ENCODE measurements at places on chromosomes 6 and 20.

DNA sequence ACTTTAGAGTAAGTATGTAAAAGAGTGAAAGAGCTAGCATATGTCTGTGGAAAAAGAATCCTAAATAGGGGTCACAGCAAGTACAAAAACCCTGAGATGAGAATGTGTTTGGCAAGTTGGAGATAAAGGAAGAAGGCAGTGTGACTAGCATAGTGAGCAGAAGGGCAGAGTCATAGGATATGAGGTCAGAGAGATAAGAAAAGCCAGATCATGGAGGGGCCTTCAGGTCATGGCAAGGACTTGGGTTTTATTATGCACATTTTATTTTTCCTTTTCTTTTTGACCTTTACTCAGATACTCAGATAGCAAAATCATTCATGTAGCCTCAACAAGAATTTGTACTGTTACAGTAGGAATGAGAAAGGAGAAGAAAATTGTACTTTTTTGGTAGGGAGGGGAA is 138.0 kb downstream of the GJA1 start:
- no peak for DNase-seq

DNA sequence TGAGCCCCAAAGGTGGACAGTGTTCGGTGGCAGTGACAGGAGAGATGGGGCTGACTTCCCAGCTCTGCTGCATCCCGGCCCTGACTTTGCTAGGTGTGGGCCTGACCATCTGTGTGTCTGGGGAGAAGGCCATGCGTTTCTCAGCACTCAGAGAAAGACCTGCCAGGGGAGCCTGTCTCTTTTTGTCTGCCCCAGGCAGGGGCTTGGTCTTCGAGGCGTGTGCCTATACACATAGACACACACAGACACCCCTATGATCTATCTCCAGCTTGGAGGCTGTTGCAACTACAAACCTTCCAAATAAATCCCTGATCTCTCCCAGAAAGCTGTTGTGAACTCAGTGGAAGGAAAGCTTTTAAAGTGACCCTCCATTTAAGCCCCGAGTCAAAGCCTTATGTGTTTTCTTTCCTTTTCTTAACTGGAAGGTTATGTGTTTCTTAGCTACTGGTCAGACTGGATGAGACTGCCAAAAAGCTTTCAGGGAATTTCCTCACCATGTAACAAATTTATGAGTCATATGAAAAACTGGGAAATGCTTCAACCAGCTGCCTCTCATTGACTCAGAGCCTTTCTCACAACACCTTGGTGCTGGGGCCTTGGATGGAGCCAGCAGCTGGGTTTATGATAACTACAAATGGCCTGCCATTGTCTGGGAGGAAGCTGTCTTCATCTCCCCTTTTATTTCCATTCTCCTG is 102.6 kb downstream of the CDC5L start:
- DNase-seq, result peak; percentile 81

DNA sequence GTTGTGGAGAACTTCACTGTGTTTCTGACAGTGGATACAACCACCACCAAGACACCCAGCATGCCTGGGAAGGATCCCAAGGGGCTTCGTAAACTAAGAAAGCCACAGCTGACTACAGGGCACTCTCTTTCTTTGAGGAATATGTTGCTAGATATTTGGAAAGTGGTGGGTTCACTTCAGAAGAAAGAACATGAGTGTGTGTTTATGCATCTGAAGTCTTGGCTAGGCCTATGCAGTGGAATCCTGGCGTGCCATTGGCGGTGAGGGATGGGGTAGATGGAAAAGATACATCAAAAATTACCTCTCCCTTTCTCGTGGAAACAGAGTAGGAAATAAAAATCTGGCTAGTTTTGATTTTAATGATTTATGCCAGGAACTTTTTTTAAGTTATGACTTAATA is 187.7 kb downstream of the PDE7B start:
- no peak for DNase-seq

GRCh38 chr20:35225319-35226125 is 968 bp upstream of the MMP24 start:
- DNase-seq, result no peak

GRCh38 chr6:95725344-95725743 is 148.0 kb downstream of the MANEA start:
- no peak for DNase-seq

GRCh38 chr20:1933465-1933870 is 38.3 kb downstream of the SIRPA start:
- no peak for DNase-seq

DNA sequence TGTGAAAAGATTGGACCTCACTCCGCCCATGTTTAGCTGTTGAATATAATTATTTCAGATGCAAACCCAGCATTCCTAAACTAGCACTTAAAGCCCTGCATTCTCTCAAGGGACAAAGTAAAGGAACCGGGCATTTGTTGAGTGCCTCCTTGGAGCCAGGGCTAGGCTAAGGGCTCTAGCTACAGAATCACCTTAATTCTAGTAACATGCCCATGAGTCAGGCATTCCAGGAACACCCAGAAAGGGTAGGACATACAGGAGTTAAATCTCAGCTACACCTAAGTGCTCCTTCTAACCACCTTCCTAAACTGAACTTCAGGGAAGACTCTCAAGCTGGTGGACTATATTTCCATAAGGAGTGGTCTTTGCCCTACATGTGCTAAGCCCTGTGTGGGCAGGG is 89.4 kb downstream of the SLC24A3 start:
- DNase-seq, result no peak

- DNase-seq, result no peak
Measured at GRCh38 chr6:124823240-124824111, 138.8 kb upstream of the RNF217 start.

GRCh38 chr6:132023490-132023889 is 72.3 kb upstream of the CCN2 start:
- DNase-seq, result no peak

DNA sequence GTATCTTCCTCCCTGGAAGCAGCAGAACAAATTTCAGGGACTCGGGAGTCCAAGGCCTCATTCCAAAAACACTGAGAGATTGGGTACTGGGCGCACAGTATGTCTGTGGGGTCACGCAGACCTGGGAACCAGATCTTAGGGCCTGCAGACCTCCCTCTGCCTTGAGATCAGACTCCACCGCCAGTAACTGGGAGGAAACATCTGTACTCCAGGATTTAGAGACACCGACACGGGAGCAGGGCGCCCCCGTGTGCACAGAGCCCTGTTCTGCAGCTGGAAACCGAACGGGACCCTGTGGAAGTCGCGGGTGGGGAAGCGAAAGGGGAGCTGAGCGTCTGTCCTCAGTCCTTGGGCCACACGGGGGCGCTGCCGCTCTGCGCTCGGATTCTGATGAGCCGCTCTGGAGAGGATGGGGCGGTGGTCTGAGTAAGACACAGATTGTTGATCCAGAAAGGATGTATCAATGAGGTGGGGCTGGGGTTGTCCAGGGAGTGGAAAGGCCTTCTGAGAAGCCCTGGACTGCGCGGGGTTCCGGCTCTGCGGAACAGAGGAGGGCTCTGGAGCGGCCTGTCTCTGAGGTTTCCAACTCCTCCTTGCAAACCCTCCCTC is 35.7 kb upstream of the HLA-E start:
- DNase-seq, result peak; percentile 60

DNA sequence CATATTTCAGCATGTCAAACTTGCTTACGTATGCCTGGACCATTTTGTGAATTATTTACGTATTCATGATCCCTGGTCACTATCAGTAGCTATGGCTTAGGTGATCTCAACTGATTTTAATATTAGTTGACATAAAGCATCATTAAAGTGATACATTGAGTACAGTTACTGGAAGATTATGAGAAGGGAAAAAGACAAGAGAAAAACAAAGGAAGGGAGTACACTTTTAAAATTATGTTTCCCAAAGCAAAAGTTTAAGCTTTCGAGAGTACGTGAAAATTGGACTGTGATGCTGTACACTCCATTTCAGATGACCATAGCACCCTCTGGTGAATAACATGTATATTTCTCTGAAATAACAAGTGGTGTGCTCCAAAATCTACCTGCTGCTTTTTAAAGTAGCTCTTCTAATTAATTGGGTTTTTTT is 215.0 kb upstream of the HSF2 start:
- DNase-seq, result no peak

- DNase-seq, result no peak
Measured at GRCh38 chr20:62332421-62332820, 29.6 kb downstream of the ADRM1 start.

DNA sequence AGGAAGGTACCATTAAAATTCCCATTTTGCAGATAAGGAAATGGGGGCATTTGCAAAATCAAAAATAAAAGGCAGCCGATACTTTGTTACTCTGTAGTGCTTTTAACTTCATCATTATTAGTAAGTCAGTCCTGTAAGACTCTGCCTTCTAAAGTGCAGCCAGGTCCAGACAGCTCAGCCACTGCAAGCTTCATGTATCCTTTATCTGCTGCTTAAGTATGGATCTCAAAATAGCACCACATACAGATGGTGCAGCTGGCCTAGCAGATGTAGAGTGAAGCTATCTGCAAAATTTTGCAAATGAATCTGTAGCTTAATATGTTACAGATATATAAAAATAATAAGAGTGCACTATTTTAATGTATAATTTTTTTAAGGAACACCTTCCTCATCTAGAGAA is 53.4 kb downstream of the NUS1 start:
- no peak for DNase-seq

DNA sequence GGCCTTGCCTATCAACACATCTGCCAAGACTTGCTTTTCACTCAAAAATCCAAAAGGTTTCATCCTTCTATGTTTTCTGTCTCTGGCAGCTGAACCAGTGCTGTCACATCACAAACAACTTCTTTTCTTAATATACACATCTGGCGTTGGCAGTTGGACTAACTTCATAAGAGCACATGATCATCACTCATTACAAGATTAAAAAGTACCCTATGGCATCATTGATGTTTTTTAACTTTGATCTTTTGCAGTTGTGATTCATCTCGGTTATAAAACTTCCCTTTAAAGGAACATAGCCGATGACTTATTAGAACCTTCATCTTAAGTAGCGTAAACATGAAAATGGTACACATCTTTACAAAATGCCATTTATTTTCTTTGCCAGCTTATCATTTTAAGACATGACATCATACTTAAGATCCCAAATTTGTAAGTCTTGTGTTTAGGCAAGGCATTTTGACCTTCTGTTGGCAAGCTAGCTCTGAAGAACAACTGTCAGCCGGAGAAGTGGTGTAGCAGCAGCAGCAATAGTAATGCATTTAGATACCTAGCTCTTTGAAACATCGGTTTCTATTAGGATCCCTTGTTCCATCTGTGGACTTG is 64.2 kb upstream of the SUPT3H start:
- no peak for DNase-seq

DNA sequence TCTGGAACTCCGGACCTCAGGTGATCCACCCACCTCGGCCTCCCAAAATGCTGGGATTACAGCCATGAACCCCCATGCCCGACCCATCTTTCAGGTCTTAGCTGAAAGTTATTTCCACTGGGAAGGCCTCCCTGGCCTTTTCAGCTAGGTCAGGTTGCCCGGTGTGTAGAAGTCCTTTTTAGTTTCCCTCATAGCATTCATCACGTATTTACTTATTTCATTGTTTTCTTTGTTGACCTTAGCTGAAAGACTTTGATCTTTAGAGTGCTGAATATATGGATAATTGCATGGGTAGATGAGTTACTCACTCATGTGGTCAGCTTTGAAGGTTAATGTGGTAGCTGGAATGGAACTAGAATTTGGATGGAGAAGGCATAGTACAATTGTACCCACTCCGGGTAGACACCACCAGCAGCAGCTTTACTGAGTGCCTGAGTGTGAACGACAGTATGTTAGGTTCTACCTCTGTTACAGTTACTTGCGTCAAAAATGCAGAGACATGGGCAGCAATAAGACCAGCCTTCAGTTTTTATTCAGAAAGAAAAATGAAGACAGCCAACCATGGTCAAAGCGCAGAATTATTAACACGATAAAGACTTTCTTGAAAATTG is 9.1 kb downstream of the KIZ start:
- DNase-seq, result no peak

- DNase-seq, result no peak
Measured at GRCh38 chr6:157025437-157025836, 248.3 kb downstream of the ARID1B start.

DNA sequence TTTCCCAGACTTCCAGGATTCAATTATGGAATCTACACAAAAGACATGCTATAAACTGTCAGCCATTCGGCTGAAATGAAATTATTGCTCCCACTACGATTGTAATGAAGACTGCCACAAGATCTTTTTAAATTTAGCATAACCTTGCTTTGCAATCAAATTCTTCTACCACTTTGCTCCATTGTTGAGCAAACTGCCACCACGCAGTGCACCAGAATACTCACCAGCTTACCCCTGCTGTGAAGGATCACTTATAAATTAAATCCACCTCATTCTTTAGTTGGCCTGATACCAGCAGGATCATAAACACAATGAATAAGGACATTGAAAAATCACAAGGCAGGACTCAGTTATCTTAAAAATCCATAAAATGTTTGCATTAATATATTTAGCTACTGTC is 151.8 kb upstream of the PRND start:
- no peak for DNase-seq

All from Panc1 (cell line).